ENCODE measurements at places on chromosomes 7 and 10. TPM values are rescaled to one million over a fixed set of nuclear protein-coding genes. Genes with fewer than 3 reads are reported as not detected.

LHFPL3 gene
- total RNA-seq, result not detected

CAMK1D gene
- total RNA-seq, result 3.2 TPM

STEAP1 gene
- 3.7 TPM for total RNA-seq

NPFFR1 gene
- total RNA-seq, result not detected

TRIL gene
- total RNA-seq, result 2.4 TPM

LZTS2 gene
- 33.8 TPM for total RNA-seq

CROT gene
- total RNA-seq, result 4.5 TPM

ZDHHC6 gene
- total RNA-seq, result 14.5 TPM

EEF1AKMT2 gene
- 14.9 TPM for total RNA-seq

CCDC71L gene
- total RNA-seq, result 8.5 TPM

KIAA1549 gene
- total RNA-seq, result 1.9 TPM

CRYGN gene
- not detected for total RNA-seq

OR9A2 gene
- total RNA-seq, result 0.25 TPM

SPDYE2 gene
- total RNA-seq, result not detected

GNA12 gene
- 34.9 TPM for total RNA-seq

GJC3 gene
- total RNA-seq, result not detected

ZP3 gene
- 1.3 TPM for total RNA-seq

SPDYE11 gene
- total RNA-seq, result not detected

VPS26A gene
- total RNA-seq, result 30.0 TPM

HOXA1 gene
- total RNA-seq, result not detected

GPR26 gene
- total RNA-seq, result not detected

NXPH1 gene
- total RNA-seq, result not detected

ZCCHC24 gene
- total RNA-seq, result 50.6 TPM

GNG11 gene
- 24.7 TPM for total RNA-seq

CYP2E1 gene
- 0.87 TPM for total RNA-seq

OR2A5 gene
- total RNA-seq, result not detected

OR6V1 gene
- not detected for total RNA-seq

ECHDC3 gene
- 41.3 TPM for total RNA-seq

ELOVL3 gene
- total RNA-seq, result not detected

CLEC2L gene
- not detected for total RNA-seq

CH25H gene
- 0.31 TPM for total RNA-seq

TNPO3 gene
- total RNA-seq, result 29.7 TPM

PDE1C gene
- 169 TPM for total RNA-seq

RBP4 gene
- total RNA-seq, result 0.42 TPM

PTPRN2 gene
- total RNA-seq, result 0.85 TPM

IGFBP3 gene
- 70.6 TPM for total RNA-seq

PDAP1 gene
- total RNA-seq, result 130 TPM

CPN1 gene
- not detected for total RNA-seq

GRID2IP gene
- 0.11 TPM for total RNA-seq

KCND2 gene
- not detected for total RNA-seq

TACC2 gene
- 398 TPM for total RNA-seq

FKBP6 gene
- total RNA-seq, result not detected

SOSTDC1 gene
- 0.17 TPM for total RNA-seq

ZDHHC4 gene
- 39.1 TPM for total RNA-seq

RARRES2 gene
- total RNA-seq, result 15.1 TPM

FBXO24 gene
- total RNA-seq, result 0.38 TPM

MAT1A gene
- 0.44 TPM for total RNA-seq

APBB1IP gene
- 0.96 TPM for total RNA-seq

SYCE1 gene
- not detected for total RNA-seq

ADRA2A gene
- 0.47 TPM for total RNA-seq

AQP1 gene
- total RNA-seq, result 101 TPM

HBP1 gene
- 64.7 TPM for total RNA-seq

SLC29A3 gene
- 0.92 TPM for total RNA-seq

STRIP2 gene
- 29.9 TPM for total RNA-seq
